ENCODE measurements at places on chromosomes 7 and 10.

- DNase-seq, result no peak
Measured at GRCh38 chr7:78139335-78139734, 340.8 kb downstream of the PHTF2 start.

- no peak for DNase-seq
Measured at GRCh38 chr7:31107106-31108090, 55.3 kb downstream of the ADCYAP1R1 start.

- peak; percentile 2 for DNase-seq
Measured at GRCh38 chr10:90857635-90858460, at the start of gene HTR7. TSS of gene HTR7 (minus strand) at chr10:90858039. CDS start at chr10:90857671, 368 bp downstream.

- no peak for DNase-seq
Measured at GRCh38 chr10:98920807-98921206, 314.8 kb downstream of the HPSE2 start.

DNA sequence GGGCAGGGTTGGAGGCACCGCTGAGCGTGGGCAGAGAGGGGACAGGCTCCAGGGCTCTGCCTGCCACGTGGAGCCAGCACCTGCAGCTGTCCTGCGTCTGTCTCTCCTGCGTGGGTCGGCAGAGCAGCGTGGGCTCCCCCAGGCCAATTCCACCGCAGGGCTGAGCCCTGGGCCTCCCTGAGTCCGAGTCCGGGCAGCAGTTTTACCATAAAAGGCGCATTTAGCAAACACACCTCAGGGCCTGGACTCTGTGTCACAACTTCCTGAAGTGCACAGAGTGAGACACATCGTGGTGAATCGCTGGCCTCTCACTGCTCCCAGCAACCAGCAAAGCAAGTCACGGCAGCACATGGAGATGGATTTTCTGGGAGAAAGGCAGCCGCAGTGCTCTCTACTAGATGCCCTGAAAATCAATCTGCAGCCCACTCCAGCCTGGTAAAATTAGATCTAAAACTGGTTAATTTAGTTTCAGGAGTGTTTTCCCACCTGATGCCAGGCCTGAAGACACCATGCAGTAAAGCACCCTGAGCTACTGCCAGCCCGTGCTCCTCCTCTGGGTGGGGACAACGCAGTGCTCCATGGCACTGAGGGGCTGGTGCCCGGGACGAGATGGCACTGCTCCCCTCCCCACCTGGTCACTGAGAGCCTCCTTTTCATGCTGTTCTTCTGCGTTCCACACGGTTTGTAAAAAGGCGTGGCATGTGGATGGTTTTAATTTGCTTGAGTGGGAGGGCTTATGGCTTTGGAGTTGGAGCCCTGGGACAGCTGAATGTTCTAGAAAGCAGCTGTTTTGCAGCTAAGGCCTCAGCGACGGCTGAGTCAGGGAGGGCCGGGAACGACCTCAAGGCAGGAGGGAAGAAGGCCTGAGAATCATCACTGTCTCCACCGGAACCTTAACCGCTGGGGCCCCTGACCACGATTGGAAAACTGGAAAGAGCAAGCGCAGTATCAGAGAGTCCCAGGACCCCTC, 336.9 kb downstream of the ADARB2 start:
- no peak for DNase-seq
